ENCODE measurements at places on chromosomes 4 and X.

GRCh38 chr4:147923854-147924253 is 192.0 kb downstream of the ARHGAP10 start:
- no peak for DNase-seq

GRCh38 chrX:95974096-95974470 is 710.6 kb upstream of the DIAPH2 start:
- no peak for DNase-seq

- DNase-seq, result no peak
Observed at GRCh38 chr4:55475394-55476243, 71.1 kb downstream of the CLOCK start.

- no peak for DNase-seq
Observed at GRCh38 chr4:15811703-15812337, 33.7 kb downstream of the CD38 start.

DNA sequence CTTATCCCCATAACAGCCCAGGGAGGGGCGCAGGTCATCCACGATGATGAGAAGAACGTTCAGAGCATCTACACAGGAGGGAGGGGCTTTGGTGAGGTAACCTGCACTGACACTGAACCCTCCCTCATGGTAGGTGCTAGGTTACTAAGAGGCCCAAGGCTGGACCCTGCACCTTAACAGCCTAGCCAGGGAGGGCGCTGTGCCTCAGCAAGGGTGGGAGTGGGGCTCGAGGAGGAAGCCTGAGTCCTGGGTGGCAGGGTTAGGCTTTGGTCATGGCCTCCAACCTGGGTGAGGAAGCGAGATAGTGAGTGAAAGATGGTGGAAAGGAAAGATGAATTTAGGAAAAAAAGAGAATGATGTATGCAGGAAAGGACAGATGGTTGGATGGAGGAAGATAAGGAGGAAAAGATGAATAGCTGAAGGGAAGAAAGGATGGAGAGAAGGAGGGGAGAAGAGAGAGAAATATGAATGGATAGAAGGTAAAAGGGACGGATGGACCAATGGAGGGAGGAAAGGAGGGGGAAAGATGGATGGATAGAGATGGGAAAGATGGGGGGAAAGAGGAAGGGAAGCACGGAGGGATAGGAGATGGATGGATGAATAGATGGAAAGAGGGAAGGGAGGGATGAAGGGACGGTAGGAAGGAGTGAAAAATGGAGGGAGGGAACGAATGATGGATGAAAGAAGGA is 736 bp downstream of the IDS start:
- no peak for DNase-seq

DNA sequence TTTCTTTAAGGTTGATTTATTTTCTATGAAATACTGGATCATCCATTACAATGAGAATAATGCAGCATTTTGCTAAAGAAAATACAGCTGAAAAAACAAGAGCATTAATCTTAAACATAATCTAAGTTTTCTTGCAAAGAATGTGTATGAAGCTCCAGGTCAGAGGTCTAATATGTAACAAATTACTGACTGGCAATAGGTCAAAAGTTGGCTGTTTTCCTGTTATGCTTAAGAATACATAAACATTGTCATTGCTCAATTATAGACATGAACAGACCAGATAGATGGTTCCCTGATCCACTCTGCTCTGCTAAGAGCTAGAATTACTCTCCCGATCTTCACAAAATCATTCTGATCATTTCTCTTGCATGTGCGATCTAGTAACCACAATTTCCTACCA is 718.6 kb downstream of the PDHA2 start:
- no peak for DNase-seq

GRCh38 chrX:3244203-3244743 is 102.2 kb downstream of the MXRA5 start:
- no peak for DNase-seq

DNA sequence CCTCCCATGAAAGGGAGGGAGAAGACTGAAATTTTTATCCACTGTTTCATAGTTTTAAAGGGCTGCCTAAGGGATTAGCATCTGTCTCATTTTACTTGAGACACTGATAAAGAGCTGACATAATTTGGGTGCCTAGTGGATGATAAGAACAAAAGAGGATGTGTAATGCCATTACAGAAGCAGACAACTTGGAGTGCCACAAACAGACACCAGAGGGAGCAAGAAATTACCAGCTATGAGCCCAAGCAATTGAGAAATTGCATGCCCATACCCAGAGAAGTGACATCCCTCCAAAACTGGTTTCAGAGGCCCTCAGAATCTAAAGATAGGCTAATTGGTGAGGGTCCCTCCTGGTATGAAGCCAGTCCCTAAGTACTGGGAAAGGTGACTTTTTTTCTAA is 38.5 kb upstream of the POU3F4 start:
- no peak for DNase-seq

DNA sequence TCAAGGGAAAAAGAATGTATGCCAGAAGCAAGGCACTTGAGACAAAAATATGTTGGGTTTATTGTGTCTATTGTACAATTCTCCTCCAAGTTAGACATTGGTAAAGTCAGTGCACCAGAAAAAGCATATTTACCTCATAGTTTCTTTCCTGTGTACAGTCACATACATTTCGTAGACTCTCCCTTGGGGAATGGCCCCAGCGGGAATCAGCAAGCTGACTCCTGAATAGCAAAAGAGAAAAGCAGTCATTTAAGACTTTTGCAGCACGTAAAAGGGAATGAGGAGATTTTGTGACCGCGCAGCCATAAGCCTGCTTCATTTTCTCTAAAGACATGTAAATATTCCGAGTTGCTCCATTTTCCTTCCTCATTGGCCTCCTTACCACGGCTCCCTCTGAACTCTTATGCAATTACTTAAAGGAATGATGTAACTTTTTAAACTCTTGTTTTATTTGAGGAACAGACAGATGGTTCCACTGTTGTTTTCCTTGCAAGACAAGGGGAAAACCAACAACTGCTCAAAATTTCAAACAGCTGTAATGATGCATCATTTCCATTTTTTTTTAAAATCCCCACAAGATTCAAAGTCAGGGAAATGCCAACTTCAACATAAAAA is 332.7 kb downstream of the UNC5C start:
- no peak for DNase-seq

GRCh38 chr4:38236003-38236402 is 275.8 kb downstream of the PTTG2 start:
- DNase-seq, result no peak

DNA sequence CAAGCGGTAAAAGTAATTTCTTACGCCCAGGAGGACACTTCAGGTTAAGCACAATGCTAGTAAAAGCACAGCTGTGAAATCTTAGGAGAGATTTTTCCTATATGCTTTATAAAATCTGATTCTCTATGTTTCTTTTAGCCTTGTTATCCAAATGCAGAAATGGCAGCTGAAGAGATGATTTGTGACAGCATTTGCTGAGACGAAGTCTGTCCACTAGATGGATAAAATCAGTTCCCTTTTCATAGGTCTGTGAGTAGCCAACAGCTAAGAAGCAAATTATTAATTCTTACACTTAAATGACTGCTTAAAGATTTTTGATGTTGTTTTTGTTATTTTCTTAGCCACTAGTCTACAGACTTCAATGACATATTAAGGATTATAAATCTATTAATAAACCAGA is 5.3 kb downstream of the GPM6A start:
- DNase-seq, result no peak

DNA sequence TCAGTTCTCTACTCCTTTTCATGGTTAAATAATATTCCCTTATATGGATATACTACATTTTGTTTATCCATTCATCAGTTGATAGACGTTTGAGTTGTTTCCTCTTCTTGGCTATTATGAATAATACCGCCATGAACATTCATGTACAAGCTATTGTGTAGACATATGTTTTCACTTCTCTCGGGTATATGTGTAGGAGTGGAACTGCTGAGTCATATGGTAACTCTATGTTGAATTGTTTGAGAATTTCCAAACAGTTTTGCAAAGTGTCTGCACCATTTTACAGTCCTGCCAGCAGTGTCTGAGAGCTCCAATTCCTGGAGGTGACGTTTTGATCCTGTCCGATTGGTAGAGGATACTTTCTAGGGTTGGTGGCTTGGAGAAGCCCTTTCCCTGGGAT is 23.6 kb downstream of the PLAC1 start:
- no peak for DNase-seq

DNA sequence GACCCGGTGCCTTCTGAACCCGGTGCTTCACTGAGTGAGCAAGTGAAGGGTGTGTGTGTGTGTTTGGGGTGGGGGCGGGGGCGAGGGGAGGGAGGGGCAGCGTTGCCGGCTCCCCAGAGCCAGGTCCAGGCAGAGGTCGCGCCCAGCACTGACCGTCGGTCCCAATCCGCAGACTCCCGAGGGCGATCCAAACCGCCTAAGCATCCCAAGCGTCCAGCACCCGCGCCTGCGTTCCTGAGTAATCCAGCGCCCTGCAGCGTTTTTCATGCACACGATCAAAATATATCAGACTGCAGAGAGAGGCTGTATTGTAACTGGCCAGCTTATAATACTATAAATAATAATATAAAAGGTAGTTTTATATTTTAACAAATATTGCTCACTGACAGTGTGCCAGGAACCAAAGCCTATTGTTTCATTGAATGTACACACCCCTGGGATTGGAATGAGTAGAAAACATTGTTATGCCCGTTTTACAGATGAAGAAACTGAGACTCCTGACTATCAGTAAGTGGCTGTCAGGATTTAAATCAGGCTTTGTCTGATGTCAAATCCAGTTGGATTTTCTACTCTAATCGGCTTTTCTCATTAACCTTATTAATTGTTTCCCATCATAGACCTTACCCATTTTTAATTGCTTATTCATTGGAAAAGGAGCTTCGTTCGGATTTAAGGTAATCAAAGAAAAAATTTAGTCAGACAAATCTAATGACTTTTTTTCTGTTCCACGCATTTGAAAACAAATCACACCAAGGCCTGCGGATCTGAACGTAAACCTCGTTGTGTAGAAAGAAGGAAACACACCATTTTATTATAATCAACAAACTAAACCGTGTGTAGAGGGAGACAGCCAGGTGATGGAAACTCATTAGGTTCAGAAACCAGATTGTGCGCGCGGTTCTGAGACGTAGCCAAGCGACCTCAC is 4.0 kb upstream of the NKX3-2 start:
- no peak for DNase-seq

DNA sequence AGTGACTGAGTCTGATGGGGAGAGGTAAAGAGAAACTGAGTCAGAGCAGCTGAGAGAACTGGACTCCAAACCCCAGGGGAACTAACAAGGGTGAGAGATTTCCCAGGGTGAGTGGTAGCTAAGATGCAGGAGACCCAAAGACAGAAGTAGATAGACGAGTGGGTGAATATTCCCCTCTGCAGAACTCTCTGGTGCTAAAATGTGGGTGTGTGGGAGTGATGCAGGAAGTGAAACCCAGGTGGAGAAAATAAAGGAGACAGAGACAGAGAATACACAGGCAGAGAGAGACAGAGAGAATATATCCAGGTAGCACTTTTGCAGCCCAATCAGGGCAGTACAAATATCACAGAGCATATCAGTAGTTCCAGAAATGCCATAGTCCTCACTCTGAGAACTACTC is 212.5 kb upstream of the ZIC3 start:
- no peak for DNase-seq

GRCh38 chr4:3317011-3317655 is 24.3 kb downstream of the RGS12 start:
- DNase-seq, result no peak

- no peak for DNase-seq
Observed at GRCh38 chrX:54093571-54093970, 49.3 kb upstream of the PHF8 start.

GRCh38 chr4:169185133-169185956 is 85.4 kb downstream of the SH3RF1 start:
- no peak for DNase-seq

DNA sequence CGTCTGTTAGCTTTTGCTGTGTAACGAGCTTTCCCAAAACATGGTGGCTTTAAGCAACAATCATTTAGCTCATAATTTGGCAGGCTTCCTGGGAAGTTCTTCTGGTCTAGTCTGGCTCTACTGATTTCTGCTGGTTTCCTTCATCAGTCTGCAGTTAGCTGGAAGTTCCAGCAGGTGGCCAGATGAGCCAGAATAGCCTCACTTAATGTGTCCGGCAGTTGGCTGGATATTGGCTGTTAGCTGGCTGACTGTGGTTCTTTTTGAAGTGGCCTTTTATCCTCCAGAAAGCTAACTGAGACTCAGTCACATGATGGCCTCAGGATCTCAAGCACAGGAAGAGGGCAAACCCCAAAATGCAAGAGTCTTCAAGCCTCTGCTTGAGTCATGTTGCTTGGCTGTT is 34.9 kb downstream of the FTHL17 start:
- DNase-seq, result peak; percentile 44

DNA sequence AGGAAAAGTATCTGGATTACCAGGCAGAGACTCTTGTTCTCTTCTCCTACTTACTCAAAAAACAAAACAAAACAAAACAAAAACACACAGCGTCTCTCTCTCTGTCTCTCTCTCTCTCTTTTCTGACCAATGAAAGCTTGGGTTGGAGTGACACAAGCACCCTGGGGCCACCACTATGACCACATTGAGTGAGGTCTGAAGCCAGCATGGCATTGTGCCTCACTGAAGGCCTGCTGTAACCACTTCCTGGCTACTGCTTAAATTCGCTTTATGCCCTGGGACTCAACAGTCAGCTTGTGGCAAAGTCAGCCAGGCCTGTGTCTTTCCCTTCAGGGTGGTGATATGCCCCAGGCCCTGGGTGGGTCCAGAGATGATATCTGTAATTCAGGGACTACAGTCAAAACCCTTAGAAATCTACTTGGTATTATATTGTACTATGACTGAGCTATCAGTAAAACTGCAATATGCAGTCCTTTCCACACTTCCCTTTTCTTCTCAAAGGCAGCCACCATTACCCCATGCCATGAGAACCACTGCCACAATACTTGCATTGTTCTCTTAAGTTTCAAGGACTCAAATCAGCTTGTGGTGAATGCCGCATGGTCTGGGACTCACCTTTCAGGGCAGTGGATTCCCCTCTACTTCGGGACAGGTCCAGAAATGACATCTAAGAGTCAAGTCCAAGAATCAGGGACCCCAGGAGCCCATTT is 606.8 kb upstream of the KLHL4 start:
- no peak for DNase-seq

DNA sequence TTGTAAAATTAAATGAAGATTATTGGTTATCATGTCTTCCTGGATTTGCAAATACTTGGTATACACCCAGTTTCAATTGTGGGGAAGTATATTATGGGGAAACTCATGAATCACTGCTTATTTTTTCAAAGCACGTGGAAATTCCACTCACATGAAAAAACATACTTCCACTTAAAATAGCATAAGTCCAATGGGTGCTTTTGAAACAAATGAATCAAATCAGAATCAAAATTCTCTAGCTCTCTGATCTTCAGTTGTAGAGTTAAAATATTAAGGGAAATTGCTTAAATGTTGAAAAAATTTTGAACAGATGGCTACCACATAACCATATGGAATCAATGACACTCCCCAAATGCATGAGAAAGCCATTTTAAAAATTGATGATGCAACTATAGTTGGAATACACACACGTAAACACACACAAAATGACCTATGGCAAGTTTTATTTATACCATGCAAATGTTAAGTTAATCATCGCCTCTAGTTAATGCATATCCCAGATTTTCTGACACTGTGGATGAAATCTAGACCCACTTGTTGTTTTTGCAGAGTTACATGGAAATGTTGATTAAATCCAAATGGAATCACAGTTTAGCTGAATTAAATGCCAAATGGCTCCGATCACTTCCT is 93.2 kb downstream of the ARSF start:
- DNase-seq, result no peak

- no peak for DNase-seq
Observed at GRCh38 chr4:108940149-108940548, 177.3 kb upstream of the ETNPPL start.

GRCh38 chrX:57368158-57368557 is 81.7 kb downstream of the FAAH2 start:
- DNase-seq, result no peak

- no peak for DNase-seq
Observed at GRCh38 chr4:11397819-11398610, 30.7 kb downstream of the HS3ST1 start.

- DNase-seq, result no peak
Observed at GRCh38 chr4:86938771-86939520, 4.1 kb downstream of the AFF1 start.

Measured in heart left ventricle (tissue), 16 donors.